ENCODE measurements at places on chromosomes 12 and 14.

DNA sequence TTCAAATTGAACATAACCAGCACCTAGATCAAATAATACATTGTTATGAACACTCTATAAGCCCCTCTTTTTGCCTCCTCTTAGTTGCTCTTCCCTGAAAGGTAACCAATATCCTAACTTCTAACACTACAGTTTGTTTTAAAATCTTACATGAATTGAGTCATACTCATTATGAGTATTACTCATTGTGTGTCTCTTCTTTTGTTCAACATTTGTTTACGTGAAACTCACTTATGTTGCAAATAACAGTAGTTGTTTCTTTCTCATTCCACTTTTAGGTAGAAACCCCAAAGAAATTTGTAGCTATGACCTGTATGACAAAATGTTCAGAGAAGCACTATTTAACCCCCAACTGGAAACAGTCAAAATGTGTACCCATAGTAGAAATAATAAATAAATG is 6.6 kb downstream of the LRRC9 start:
- no peak for DNase-seq

GRCh38 chr12:105736498-105736897 is 402.3 kb downstream of the NUAK1 start:
- no peak for DNase-seq

- no peak for DNase-seq
Observed at GRCh38 chr12:50051101-50051806, 6.1 kb upstream of the ASIC1 start.

DNA sequence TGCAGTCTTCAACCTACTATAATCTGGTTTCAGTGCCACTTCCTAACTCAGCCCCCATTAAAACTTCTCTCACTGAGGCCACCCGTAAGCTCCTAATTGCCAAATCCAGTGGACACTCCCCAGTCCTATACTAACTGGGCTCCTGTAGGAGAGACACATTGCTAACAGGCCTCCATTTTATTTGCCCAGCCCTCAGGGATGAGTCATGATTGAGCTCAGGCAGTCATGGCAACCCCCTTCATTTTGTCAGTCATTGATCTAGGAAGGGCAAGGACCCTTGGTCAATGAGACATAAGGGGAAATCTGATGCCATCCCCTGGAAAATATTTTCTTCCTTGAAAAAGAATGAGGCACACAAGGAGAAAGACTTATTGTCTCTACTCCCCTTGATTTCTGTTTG is 70.1 kb upstream of the HIF1A start:
- DNase-seq: no peak

GRCh38 chr12:109718390-109718789 is 4.8 kb downstream of the FAM222A start:
- no peak for DNase-seq

DNA sequence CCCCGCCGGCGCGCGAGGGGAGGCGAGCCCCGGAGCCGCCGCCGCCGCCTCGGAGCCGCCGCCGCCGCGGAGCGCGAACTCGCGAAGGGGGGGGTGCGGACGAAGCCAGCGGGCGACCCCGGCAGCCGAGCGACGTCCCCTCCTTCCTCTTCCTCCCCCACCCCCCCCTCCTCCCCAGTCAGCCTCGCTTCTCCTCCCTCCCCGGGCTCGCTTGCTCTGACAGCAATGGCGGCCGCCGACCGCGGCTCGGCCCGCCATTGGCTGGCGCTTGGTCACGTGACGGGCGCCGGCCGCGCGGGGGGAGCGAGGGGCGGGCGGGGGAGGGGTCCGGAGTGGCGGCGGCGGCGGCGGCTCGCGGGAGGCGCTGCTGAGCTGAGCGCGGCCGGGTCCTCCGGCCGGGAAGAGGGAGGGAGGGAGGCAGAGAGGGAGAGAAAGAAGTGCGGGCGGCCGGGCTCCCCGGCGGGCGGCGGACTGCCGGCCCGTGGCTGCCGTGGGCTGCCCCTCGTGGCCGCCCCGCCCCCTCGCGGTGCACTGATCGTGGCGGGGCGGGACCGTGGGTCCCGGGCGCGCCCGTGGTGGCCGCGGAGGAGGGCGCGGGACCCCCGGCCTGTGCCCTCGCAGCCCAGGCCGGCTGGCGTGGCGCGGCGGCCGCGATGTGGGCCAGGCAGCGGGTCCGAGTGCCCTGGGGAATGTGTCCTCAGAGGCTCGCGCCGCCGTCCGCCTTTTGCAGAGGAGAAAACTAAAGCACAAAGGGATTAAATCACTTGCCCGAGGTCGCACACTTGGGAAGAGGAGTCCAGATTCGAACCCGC is at the start of gene MED13L:
TSS of gene MED13L (minus strand) at position 227 of the 812 bp plus-strand sequence. CDS start 562 bp downstream, outside the sequence.
- peak; percentile 89 for DNase-seq

DNA sequence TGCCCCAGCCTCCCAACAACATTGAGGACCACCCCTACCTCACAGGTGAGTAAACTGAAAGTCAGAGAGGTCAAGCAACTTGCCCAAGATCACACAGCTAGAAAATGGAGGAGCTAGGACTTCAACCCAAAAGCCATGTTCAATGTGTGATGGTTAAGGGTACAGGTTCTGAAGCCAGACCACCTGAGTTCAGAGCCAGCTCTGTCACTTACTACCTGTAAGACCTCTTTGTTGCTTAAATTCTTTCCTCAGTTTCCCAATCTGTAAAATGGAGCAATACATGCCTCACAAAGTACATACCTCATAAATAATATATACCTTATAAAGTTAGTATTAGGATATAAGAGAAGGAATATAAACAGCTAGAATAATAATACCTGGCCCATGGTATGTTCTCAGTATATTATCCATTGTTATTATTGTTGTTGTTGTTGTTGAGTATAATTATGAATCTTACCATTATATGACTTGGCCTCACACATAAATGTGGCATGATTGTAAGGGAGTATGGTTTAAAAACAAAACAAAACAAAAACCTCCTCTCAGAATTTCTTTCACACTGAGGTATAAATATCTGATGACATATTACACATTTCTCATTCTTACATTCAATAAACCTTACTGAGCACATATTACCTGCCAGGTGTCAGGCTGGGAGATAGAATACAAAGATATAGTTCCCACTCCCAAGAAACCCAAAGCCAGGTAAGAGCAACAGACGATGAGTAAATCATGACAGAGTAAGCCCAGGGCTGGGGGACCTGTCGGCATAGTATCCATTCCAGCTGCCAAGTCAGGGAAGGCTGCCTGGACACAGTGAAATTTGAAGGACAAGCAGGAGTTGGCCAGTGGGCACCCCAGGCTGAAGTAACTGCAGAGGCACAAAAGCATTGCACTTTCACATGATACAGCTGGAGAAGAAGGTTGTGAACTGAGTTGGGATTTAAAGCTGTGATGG is 19.6 kb downstream of the CMKLR1 start:
- no peak for DNase-seq

DNA sequence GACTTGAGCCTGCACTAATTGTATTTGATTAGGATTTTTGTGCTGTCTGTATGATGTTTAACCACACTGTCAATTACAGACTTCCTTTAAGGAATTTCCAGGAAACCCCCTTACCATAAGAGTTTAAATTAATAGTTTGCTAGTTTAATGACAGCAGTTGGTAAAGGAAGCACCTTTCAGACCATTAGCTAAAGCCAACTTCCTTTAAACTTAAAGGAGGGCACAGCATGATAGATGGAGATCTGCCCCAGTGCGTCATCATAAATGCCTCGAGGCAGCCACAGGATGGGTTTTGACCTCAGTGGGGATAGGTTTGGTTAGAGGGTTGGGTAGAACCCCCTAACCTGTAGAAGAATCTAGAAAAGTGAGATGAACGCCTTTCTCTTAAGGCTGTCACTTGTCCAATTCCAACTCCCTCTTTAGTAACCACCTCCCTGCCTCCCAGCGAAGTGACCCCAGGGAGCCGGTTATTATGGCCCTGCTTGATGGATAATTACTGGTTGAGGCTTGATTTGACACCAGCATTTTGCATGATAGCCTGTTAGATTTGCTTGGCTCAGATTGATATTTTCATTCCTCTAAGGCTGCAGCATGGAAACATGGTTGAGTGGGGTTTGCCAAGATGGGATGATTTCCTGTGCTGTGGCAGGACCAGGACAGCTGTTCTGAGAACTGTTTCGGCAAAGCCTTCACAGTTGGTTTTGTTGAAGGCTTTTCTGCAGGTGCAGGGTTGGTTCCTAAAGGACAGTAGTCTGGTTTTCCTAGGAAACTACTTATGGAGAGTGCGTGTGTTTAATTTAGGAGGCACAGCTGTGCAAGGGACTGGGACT is 62.7 kb downstream of the CHST11 start:
- no peak for DNase-seq

DNA sequence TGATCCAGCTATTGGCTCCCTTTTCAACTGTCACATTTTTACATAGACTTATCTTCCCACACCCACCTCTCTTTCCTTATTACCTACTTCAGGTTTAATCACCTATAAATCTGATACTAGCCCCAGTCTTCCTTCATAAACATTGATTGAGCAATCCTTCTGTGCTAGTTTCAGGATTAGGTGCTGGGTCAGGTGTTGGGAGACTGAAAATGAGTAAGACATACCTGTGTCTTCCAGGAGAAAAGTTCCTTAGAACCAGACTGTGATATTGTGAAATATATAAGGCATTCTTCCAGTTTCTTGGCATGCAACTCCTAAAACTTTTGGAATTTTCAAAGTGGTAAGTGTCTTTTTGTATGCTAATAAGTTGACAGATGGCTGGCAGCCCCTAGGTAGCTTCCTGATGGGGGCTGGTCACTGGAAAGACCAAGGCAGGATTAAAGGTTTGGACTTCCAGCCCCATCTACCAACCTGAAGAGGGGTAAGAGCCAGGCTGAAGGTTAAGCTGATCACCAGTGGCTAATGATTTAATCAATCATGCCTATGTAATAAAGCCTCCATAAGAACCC is 4.6 kb downstream of the ANO6 start:
- DNase-seq: no peak

GRCh38 chr14:103719751-103720150 is 4.1 kb downstream of the ZFYVE21 start:
- no peak for DNase-seq

DNA sequence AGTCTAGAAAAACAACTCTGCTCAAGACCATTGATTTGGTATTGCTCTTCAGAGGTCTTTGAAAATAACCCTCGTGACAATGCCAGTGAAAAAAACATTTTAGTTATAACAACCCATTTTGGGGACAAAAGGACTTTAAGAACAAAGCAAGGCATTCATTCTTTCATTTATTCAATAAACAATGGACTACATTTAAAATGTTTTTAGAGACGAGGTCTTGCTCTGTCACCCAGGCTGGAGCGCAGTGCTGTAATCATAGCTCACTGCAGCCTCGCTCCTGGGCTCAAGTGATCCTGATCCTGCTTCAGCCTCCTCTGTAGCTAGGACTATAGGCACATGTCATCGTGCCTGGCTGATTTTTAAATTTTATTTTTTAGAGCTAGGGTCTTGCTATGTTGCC is 7.7 kb upstream of the KICS2 start:
- DNase-seq: no peak

DNA sequence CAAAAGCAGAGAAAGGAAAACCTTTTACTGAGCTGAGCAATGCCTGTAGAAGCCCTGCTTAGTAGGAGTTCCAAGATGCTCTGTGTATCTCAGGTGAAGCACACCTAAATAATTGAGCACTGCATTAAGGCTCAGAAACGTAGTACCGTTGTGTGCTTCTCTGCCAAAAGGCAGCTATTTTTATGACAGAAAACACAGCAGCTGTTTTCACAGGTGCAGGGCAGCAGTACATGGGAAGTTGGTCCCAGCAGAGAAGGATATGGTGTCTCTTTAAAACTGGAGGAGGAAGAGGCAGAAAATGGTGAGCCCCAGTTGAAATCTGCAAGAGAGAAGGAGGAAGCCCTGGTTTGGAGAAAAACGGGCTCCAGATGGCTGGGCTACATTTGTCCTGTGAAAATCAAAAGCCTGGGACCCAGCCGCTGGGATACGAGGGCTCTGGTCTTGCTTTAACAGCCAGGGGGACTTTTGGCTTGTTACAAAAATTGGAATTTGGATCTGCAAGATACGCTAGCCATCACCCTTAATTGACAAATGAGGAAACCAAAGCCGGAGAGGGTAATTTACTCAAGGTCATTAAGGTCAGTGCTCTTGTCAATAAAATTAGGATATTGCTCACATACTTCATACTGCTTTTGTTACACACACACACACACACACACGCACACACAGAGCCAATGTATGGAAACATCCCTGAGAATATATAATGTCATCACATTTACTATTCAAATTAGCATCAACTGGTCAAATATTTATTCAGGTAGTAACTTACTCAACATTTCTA is 27.3 kb downstream of the SPRING1 start:
- no peak for DNase-seq

Measured in mesothelial cell of epicardium (in vitro differentiated cells).